ENCODE measurements at places on chromosomes 16 and 17.

DNA sequence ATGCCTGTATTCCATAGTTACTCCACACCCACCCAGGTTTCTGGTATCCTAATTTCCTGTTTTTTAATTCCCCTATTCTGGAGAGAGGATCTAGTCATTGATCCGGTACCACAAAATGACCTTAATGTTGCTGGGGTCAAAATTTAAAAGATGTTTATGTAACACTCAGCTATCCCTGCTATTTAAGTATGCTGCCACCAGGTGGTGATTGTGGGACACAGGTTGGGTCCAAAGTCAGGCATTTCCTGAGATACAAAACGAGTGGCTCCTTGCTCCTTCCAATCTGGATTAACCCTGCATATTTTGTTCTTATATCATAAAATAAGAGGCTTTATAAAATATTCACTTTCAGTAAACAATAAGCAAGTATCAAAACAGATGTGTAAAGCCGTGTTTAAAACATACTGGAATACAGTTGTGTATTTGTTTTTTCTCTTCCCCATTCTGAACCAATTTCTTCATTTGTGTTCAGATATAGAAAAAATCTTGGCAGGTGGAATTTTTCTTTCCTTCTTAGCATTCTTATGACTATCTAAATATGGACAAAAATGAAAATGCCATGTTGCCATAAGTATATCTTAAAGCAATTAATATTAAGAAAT, 16.3 kb downstream of the HS3ST4 start:
- peak; percentile 45 for DNase-seq

DNA sequence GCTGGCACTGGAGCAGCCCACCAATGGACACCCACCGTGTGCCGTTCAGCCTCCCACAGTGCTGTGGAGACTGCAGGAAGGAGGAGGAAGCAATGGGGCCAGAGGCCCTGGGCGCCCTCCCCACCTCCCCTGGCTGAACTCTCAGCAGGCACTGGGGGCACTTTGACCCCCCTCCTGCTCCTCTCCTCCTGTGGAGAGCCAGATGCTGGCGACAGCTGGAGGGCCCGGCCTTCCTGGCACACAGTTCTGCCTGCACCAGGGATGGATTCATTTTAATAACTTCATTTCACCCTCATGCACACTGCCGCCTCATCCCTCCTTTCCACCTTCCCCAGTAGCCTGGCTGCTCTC, 6.0 kb downstream of the NXPH3 start:
- no peak for DNase-seq

GRCh38 chr17:59154721-59155438, at the start of gene SKA2:
Gene SKA2, minus strand, starts transcription at chr17:59155186. Its CDS starts 23 bp downstream, at chr17:59155163.
- DNase-seq, result no peak

DNA sequence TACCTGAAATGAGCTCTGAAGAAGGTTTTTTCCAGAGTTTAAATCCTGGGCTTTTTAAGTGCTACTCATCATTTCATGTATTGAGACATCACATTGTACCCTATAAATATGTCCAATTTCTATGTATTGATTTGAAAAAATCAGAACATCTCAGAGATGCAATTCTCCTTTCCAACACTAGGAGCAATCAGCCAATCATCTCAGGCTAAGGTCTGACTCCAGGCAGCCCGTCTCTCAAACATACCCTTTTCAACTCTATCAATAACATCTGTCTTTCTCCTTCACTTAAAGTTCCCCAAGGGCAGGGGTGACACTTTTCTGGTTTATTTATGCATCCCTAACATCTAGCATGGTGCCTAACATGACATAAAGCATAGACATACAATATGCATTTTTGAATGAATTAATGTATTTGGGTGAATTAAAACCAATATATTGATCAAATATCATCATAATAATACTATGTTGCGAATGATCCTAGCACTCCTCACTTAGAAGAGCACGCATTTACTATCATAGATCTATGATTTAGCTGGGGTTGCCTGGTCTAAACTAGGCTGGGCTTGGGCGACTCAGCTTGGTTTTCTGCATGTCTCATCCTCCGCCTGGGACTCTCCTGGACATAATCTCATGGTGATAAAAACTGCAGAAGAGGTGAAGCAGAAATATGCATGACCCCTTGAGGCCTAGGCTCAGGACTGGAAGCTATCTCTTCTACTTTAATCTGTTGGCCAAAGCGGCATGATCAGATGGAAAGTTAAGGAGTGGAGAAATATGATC, 5.2 kb upstream of the CDH11 start:
- no peak for DNase-seq

DNA sequence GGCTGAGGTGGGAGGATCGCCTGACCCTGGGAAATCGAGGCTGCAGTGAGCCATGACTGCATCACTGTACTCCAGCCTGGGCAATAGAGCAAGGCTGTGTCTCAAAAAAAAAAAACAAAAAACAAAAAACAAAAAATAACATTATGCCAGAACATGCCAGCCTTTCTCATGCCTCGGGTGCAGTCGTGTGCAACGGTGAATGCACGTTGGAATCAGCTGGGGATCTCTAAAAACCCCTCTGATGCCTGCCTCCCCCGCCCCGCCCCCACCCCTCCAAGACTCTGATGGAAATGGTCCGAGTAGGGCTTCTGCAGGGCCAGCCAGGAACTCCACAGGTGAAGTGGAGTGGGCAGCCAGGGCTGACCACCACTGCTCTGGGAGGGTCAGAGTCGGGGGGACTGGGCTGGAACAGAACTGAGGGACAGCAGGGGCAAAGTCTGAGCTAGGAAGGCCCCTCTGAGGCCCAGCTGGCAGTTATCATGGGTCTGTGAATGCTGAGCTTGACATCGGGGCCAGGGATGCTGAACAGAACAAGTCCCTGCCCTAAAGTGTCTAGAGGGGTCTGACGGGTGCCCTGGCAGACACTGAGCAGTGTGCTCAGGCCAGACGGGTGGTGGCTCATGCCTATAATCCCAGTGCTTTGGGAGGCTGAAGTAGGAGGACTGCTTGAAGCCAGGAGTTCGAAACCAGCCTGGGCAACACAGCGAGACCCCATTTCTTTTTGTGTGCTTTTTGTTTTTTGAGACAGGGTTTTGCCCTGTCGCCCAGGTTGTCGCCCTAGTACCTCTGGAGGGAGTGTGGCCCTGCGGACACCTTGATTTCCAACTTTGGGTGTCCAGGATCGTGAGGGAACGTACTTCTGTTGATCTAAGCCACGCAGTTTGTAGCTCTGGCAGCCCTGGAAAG, 193.4 kb upstream of the GSE1 start:
- no peak for DNase-seq

DNA sequence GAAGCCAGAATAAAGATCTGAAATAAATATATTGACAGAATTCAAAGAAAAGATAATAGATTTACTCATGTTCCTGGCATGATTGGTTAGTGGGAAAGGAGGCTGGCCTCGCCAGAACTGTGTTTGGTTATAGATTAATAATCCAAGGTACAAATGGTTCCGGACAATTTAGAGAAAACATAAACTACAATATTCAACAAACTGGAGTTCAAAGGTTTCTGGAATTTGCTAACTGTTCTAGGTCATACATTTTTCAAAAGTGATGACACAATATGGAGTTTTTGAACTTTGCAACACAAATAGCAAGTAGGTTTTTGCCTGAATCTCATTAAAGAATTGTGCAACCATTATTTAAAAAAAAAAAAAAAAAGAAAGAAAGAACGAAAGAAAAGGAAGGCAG, 251.7 kb upstream of the SALL1 start:
- DNase-seq, result no peak

- no peak for DNase-seq
Measured at GRCh38 chr17:2222901-2223616, 80.5 kb downstream of the SMG6 start.

GRCh38 chr17:1119924-1120323, 59.9 kb downstream of the ABR start:
- no peak for DNase-seq

GRCh38 chr16:87878704-87879103, 9.4 kb upstream of the SLC7A5 start:
- DNase-seq, result no peak

DNA sequence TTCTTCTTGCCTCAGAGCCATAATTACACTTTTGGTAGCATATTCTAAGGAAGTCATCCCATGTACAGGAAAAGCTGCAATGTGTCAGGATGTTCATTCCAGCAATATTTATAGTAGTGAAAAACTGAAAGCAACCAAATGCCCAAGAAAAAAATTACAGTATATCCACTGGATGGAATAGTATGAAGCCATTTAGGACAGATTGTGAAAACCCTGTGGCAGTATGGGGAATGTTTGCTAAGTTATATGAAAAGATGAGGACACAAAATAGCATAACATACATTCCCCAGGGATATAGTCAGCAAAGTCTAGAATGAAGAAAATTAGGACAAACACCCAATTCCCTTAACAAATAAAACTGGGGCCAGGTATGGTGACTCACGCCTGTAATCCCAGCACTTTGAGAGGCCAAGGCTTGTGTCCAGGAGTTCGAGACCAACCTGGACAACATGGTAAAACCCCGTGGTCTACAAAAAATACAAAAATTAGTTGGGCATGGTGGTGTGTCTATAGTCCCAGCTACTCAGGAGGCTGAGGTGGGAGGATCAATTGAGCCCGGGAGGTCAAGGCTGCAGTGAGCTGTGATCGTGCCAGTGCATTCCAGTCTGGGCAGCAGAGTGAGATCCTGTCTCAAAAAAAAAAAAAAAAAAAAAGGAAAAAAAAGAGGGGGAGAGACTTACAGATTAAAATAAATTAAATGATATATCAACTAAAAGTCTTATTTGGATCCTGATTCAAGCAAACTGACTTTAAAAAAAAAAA, 2.3 kb downstream of the LRRC3C start:
- DNase-seq, result no peak

DNA sequence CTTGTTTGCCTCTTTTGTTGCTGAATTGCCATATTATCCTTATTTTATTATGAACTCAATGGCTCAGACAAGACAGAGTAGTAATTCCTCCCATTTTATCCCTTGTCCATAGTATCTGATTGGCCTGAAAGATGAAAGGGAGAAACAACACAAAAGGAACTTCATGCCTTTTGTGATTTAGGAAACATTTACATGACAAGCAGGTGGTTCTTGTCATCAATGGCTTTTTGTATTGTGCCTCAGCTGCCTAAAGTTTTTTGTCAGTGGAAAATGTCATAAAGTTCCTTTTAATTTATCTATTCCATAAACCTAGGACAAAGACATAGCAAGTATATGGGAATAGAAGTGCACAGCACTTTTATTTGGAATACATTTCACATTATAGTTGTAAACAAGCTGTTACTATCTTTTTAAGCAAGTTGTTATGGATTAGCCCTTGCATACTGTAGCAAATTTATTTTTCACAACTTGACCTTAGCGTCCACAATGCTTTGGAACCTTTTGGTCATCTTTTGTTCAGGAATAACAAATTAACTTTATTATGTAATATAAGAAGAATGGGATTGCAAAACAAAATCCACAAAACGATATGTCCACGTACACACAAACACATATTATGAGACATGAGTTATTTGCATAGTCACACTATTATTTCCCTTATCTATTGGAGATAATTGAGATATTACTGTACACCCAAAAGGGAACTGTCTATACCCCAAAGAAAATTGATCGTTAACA, 12.4 kb upstream of the MPHOSPH6 start:
- DNase-seq, result no peak

GRCh38 chr16:28513484-28514181, 7.0 kb upstream of the IL27 start:
- DNase-seq, result no peak

DNA sequence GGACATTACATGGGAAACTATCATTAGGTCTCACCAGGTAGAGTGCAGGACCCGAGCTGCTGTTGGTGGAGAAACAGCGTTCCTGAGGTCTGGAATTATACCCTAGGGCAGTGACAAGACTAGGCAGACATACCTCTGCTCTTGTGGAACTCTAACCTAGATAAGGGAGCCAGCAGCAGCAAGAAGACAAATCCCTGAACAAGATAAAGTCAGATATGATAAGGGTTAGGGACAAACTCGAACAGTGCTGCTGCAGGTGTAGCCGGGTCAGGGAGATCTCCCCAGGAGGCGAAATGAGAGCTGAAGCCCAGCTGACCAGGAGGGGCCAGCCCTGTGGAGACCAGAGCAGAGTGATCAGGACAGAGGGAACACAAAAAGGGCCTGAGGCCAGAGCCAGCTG, 34.7 kb downstream of the ARSG start:
- DNase-seq, result no peak

DNA sequence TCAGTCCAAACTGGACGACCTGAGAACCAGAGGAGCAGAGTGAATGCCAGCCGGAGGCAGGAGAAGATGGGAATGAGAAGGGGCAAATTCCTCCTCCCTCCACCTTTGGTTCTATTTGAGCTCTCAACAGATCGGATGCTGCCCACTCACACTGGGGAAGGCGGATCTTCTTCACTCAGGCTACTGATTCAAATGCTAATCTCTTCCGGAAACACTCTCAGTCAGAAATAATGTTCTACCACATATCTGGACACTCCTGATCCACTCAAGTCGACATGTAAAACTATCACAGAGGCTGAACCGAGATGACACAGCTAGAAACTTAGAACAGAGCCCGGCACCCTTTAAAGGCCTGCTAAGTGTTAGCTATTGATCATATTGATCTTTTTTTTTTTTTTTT, 57.4 kb upstream of the GRIN2A start:
- DNase-seq, result no peak

DNA sequence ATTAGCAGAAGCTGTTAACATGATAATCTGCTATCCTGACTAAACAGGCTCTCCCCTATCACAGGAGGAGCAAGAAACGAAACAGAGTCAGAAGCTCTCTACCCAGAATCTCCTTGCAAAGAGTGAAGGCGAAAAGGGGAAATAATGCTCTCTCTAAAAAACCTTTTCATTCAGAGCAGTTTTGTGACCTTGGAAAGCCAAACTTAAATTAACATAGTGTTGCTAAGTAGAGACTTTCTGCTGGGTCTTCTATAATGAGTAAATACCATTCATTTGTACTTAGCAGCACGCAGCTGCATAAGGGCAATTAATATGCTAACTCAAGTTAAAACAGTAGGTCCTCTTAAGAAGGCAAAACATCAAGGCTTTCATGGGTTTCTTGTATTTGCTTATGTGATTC, 101.7 kb upstream of the GPR139 start:
- DNase-seq, result no peak

DNA sequence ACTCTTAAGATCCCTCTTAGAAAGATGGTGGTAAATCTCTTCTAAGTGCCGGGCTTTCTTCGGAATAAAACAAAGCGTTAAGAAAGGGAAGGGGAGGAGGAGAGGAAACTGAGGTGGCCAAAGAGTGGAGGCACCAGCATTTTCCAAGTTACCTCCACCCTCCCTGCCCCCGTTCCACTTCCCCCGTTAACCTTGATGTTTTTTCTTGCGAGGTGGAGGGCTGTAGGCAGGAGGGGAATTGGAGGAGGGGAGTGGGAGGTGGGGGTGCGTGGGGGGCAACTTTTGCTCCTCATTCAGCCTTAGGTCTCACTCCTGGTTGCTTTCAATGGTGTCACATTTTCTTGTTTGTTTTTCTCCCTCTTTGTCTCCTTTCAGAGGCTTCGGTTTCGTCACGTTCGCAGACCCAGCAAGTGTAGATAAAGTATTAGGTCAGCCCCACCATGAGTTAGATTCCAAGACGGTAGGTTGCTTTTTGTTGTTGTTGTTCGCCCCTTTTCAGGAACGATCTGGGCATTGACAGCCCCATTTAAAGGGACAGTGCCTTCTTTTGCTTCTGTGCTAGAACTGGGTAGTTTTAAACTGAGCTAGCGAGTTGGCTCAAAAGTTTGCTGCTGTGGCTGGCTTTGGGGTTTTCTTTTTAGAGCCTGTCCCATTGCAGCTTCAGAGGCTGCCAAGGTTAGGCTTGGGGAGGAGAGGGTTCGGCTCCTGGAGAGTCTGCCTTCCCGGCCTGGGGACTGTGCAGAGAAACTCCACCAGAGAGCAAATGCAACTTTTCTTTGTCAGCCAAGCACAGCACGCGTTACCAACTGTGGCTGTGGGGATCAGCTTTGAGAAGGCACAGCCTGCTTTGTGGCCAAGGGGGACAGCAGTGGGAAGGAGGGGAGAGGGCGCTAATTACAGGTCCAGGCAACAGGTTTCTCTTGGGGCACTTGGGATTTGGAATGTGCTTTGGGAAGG, 1.9 kb downstream of the MSI2 start:
- peak; percentile 27 for DNase-seq

Data from NB4 (cell line).